ENCODE measurements at places on chromosomes 5 and 9. TPM values are rescaled to one million over a fixed set of nuclear protein-coding genes. Genes with fewer than 3 reads are reported as not detected.

The SLC25A2 gene
- not detected for total RNA-seq

The CFAP77 gene
- total RNA-seq = not detected

The SAPCD2 gene
- total RNA-seq = 5.0 TPM

The PCAT7 gene
- total RNA-seq = not detected

The SIL1 gene
- total RNA-seq = 38.5 TPM

The MSH3 gene
- 11.2 TPM for total RNA-seq

The STXBP1 gene
- 60.6 TPM for total RNA-seq

The PCSK1 gene
- total RNA-seq = 0.13 TPM

The PCDHGA7 gene
- total RNA-seq = 0.65 TPM

The PHF2 gene
- total RNA-seq = 12.0 TPM

The ZNF189 gene
- 11.4 TPM for total RNA-seq

The NMUR2 gene
- 0.24 TPM for total RNA-seq

The IL7R gene
- 0.48 TPM for total RNA-seq

The URM1 gene
- total RNA-seq = 39.4 TPM

The SPINK6 gene
- not detected for total RNA-seq

The C9 gene
- total RNA-seq = not detected

The CHSY3 gene
- 3.7 TPM for total RNA-seq

The PCDHB14 gene
- 1.4 TPM for total RNA-seq
